Endothelial cell of umbilical vein (primary cell): ENCODE measurements at places on chromosomes 3 and 15. TPM values are rescaled to one million over a fixed set of nuclear protein-coding genes. Genes with fewer than 3 reads are reported as not detected.

Gene TNFSF10
- total RNA-seq = 18.5 and 31.2 TPM in 2 replicates

Gene EOMES
- not detected in 2 replicates for total RNA-seq

Gene GADL1
- total RNA-seq = not detected in 2 replicates

Gene PPARG
- 1.3 and 1.5 TPM in 2 replicates for total RNA-seq

DNA sequence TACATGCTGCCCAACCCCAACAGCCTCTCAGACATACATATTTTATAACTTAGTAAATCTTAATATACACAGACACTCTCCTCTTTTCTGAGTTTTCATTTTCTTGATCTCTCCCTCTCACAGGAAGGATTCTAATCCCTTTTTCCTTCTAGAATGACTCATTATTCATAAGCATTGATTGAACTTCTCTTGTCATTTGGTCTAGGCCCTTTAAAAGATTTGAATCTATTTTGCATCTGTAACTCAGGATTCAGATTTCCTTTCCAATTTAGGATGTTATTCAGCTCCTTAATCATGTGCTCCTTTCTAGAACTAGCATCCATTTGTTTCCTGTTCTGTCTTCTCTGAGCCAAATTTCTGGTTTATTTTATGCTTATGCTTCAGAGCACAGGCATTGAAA, 624.5 kb upstream of the SGO1 start:
- DNase-seq = no peak
- no peaks in the 10 kb centered on the region for H3K4me1 ChIP-seq
- no peaks in the 10 kb centered on the region for H3K36me3 ChIP-seq
- no peaks in the 10 kb centered on the region for H3K27me3 ChIP-seq
- no peak overlapping the region for H3K27ac ChIP-seq
- H3K4me3 ChIP-seq = no peak overlapping the region

DNA sequence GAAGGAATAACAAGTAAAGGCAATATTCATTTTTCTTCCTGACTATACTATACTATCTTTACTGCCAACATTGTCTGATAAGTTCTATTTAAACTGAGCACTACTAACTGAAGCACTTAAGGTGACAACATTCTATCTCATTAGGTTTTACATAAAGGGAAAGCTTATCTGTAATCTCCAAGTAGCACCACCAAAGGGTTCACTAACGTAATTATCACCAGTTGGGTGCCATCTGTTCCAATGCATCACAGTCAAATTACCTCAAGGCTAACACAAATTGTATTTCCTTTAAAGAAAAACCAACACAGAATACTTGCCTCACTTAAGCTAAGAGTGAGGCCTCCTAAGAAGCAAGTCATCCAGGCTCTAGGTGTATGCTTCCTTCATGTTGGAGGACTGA, 453.8 kb downstream of the RAP2B start:
- H3K4me3 ChIP-seq = no peak overlapping the region
- no peak overlapping the region for H3K27ac ChIP-seq
- no peaks in the 10 kb centered on the region for H3K27me3 ChIP-seq

Gene GREM1
- 0.44 TPM in 1 of 2 replicates, not detected in the other for total RNA-seq

GRCh38 chr3:133820889-133821675, 15.5 kb downstream of the SRPRB start:
- H3K4me1 ChIP-seq = no peaks in the 10 kb centered on the region
- H3K27ac ChIP-seq = no peak overlapping the region
- no peaks in the 10 kb centered on the region for H3K27me3 ChIP-seq
- H3K36me3 ChIP-seq = peaks cover 11% of the 10 kb centered on the region

Gene UBR1
- 26.9 and 28.8 TPM in 2 replicates for total RNA-seq
